Right ventricle myocardium inferior (tissue), 1 donor: ENCODE measurements at places on chromosomes 7 and 10. TPM values are rescaled to one million over a fixed set of nuclear protein-coding genes. Genes with fewer than 3 reads are reported as not detected.

SNX13 gene
- 46.7 TPM for total RNA-seq

TEX47 gene
- not detected for total RNA-seq

TWNK gene
- total RNA-seq: 6.6 TPM

DNA sequence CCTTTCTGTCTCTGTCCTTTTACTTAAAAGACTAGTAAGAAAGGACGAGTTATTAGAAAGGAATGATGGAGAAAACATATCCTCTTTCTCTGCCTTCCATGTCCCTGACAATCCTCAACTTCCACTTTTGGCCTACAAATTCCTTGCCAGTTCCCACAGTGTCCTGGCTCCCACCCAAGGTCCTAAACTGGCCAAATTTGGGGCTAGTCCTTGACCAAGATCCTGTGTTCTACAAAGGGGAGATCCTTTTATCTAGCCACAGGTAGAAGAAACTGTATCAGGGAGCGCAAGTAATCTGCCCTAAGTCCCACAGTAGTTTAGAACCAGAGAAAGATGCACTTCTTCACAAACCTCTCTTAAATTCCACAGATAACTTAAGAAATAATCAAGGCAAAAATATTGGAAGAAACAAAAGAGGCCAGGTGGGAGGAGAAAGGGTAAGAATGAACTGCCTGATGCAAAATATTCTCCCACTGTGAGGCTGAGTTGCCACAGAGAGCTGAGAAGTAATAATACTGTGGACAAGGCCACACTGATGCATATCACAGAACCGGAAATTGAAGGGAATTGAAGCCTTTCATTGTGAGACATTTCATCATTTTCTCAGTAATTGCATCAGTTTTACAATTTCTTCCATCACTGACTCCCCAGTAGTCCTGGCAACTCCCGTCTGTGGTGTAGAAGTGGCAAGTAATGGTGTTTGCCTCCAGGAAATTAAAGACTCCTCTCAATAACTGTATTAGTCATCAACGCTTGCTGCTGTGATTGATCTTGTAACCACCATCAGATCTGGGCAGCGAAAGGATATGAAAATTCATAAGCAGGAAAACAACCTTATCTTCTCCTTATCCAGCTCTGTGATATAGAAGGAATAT, 47.2 kb downstream of the DNAJC12 start:
- DNase-seq: no peak

GRCh38 chr10:79417266-79417665, 28.2 kb downstream of the ZCCHC24 start:
- peak; percentile 32 for DNase-seq

DNA sequence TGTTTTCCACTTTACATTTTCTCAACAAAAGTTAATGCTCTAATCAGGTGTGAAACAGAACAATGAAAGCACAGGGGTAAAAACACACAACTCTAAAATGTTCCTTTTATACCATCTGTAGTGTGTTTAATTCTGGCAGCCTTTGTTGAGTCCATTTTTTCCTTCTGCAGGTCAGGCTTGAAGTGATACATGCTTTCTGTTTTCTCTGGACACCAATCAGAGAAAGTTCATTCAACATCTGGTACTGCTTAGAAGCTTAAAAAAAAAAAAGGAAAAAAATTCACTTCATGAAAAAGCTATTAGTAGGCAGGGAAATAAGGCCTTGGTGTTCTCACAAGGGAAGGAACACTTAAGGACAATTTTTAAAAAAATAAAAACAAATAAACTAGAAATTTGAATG, 231.3 kb upstream of the RHOBTB1 start:
- DNase-seq: no peak
